ENCODE measurements at places on chromosomes 2 and 18.

- no peak for DNase-seq
Measured at GRCh38 chr2:209095432-209095831, 328.4 kb upstream of the MAP2 start.

- DNase-seq, result no peak
Measured at GRCh38 chr2:46340740-46341420, 43.7 kb downstream of the EPAS1 start.

- DNase-seq, result no peak
Measured at GRCh38 chr2:39622860-39623259, 42.9 kb upstream of the TMEM178A start.

GRCh38 chr2:182186132-182186735 is 200.6 kb downstream of the PPP1R1C start:
- DNase-seq, result peak; percentile 44

DNA sequence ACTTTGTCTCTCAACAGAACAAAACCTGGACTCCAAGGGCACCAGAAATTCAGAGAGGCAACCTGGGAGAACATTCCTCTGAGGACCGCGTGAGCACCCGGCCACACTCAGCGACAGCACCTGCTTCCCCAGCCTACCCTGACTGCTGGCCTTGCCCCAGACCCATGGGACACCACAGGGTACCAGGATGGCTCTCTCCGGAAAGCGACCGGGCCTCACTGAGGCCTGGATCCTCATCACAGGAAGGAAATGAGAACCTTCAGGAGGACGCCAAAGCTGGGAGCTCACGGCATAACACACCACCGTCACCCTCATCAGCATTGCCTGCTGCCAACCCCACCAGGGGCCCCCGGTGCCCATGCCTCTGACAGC is 38.9 kb downstream of the HS6ST1 start:
- DNase-seq, result no peak

DNA sequence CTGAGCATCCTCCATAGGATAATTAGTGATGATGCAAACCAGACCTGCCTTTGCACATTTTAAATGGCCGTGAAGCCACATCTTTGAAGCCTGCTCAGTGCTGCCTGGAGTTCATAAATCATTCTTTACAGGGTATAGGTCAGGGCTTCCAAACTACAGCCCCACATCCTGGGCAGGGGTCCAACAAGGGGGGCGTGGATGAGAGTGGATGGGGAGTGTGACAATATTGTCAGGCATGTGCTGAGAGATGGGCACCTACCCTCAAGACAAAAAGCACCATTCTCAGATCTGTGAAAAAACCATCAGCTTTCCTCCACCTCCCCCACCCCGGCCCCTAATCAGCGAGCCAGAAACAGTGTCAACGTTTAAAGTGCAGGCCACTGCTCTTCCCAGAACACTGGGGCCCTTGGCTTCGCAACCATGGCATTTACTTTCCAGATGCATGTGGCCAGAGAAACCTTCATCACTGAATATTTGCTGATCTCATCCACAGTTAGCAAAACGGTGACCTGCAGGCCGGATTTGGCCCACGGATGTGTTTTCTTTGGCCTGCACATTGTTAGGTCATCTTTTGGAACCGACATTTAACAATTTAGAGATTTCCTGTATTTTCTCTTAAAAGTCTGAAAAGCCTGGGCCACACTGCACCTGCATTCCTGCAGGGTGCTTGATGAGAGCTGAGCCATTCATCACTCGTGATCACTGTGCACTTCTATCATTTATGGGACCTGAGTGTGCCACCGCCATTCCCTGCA is 130.7 kb downstream of the ANKRD44 start:
- no peak for DNase-seq

DNA sequence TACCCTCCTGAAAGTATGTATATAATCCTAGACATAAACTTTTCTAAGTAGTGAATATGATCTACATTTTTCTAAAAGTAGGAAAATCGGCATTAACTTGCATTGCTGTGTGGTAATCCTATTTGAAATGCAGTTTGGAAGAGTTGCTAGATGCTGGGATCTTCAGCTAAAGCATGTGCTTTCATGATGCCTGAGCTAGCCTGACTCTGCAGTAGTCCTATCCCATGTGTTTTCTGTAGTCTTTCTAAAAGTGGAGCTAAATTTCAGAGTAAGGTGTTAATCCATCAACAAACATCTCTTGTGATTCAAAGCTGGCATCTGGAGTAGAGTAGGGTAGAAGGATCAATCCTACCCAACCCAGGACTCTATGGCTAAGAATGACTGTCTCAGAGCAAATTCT is 229.4 kb downstream of the THSD7B start:
- no peak for DNase-seq

- no peak for DNase-seq
Measured at GRCh38 chr18:38460657-38461056, 895.1 kb upstream of the CELF4 start.

- no peak for DNase-seq
Measured at GRCh38 chr2:232103140-232103737, 141.7 kb downstream of the DIS3L2 start.

DNA sequence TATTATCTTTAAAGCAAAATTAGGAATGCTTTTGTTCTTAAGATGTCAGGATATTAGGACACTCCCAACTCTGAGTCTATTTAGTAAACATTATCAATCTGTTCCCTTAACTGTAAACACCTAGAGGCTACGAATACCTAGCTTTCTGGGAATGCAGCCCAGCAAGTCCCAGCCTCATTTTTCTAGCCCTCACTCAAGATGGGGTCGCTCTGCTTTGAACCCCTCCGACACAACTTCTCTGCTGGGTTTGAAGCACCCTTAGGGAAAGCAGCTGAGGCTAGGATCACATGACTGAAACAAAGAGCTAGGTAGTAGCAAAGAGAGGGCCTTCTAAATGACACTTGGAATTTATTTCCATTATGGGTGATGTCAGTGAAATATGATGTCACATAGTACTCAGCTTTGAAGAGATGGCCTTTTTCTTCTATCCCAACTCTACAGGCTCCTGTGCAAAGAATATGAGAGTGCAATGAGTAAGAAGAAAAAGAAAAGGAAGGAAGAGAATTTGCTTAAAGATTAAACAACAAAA is 114.7 kb downstream of the CSRNP3 start:
- no peak for DNase-seq

DNA sequence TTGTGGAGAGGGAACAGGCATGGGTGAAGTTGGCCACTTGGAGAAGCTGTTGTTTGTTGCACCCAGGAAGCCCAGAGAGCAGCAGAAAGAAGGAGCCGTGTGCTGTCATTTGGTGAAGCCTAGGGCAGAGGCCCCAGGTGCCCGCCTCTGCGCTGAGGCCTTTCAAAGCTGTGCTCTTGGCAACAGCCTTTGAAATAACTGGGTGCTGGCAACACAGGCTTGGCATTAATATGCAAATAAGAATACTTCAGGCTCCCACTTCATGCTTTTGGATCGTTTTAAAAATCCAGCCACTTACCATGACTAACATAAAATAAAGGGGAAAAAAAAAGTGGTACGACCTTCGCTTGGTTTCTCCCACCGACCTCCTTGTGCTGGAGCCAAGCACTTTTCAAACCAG is 41.1 kb downstream of the DHRS9 start:
- no peak for DNase-seq

DNA sequence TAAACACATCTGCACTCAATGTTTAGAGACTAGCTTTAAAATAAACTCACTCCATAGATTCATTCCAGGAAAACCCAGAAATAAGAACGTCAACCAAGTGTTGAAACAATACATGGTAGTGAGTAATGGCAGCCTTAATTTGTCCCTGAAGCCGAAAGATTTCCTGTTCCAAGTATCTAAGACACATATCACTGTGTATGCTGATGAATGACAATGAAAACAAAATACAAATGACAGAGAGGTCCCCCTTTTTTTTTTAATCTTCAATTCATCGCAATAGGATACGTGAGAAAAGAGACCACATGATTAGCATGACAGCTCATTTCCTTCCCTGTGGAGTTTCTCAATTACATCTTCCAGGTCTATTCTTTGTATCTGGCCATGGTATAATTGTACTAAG is 160.5 kb upstream of the STK17B start:
- DNase-seq, result no peak

GRCh38 chr2:217875138-217875537 is 127.7 kb downstream of the TNS1 start:
- DNase-seq, result no peak

DNA sequence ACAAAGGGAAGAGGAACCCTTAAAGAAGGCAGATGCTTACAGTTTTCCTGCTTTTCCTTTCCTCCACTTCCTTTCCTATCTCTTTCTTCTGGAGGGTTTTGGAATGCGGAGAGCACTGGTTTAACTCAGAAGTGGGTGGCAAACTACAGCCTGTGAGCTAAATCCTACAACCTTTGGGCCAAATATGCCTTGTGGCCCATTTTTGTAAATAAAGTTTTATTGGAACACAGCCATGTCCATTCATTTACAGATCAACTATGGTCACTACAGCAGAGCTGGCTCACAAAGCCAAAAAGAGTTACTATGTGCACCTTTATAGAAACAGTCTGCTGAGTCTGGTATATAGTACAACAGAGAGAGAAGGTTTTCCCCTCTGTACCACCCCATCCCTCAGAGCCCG is 69.1 kb downstream of the CCDC93 start:
- no peak for DNase-seq

GRCh38 chr2:239917125-239917956 is 107.8 kb downstream of the NDUFA10 start:
- no peak for DNase-seq

DNA sequence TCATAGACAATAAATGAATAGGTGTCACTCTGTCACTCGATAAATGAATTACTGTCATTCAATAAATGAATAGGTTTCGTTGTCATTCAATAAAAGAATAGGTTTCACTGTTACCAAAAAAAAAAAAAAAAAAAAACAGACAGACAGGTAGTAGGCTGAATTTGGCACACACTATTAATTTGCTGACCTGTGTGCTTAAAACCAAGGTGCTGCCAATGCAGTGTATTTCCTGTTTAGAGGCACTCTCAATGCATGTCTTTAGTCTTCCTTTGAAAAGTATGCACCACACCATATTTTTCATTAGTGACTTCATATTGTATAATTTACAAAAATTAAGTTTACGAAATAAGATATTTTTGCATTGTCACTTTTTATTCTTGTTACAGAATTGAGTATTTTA is 16.2 kb downstream of the ANKRD62 start:
- DNase-seq, result no peak

GRCh38 chr18:78908462-78909260 is 71.0 kb upstream of the SALL3 start:
- DNase-seq, result no peak

DNA sequence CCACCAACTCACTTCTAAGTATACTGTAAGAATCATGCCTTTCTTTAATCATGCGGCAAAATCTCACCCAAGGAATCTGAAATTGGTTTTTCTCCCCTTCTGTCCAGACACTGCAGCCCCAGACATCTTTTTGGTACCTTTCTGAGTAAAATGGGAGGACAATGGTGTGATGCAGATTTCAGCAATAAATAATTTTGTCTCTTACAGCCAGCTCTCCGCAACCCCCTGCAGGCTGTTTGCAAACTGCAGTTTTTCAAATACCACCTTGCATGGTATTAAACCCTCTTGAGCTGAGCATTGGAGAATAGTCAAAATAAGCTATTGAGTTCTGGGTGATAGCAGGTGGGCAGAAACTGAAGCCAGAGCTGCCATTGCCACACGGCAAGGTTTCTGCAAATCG is 32.2 kb downstream of the GPR39 start:
- DNase-seq, result no peak

- DNase-seq, result no peak
Measured at GRCh38 chr18:427005-427404, 73.5 kb downstream of the COLEC12 start.

DNA sequence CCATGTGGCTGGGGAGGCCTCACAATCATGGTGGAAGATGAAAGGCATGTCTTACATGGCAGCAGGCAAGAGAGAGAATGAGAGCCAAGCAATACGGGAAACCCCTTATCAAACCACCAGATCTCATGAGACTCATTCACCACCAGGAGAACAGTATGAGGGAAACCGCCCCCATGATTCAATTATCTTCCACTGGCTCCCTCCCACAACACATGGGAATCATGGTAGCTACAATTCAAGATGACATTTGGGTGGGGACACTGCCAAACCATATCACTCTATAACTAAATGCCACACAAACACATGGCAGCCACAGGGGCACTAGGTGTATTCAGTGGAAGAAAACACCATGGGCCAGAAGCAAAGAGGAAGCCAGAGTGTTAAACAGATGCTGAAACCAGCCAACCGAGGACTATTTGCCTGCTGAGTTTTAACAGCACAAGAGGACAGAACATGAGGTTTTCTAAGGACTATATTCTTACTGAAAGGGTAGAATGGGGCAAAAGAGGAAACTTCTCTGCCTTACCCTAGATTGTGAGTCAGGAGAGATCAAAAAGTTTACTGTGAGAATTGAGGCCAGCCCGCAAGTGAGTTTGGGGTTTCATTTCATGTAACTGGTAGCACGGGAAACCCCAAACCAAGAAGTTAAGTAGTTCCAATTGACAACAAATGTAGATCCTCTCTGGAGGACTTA is 49.2 kb downstream of the SIGLEC15 start:
- DNase-seq, result no peak

GRCh38 chr2:134198006-134198634 is 55.8 kb upstream of the MGAT5 start:
- DNase-seq, result no peak

DNA sequence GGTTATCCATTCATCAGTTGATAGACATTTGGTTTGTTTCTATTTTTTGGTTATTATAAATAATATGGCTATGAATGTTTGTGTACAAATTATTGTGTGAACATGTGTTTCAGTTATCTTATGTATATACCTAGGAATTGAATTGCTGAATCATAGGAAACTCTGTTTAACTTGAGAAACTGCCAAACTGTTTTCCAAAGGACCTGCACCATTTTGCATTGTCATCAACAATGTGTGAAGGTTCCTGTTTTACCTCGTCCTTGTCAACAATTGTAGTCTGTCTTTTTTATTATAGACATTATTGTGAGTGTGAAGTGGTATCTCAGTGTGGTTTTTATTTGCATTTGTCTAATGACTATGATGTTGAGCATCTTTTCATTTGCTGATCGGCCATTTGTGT is 17.1 kb downstream of the PDK1 start:
- DNase-seq, result no peak

GRCh38 chr2:46210063-46210462 is 87.1 kb upstream of the EPAS1 start:
- no peak for DNase-seq

GRCh38 chr2:55604027-55604565 is 13.3 kb downstream of the PPP4R3B start:
- DNase-seq, result no peak

DNA sequence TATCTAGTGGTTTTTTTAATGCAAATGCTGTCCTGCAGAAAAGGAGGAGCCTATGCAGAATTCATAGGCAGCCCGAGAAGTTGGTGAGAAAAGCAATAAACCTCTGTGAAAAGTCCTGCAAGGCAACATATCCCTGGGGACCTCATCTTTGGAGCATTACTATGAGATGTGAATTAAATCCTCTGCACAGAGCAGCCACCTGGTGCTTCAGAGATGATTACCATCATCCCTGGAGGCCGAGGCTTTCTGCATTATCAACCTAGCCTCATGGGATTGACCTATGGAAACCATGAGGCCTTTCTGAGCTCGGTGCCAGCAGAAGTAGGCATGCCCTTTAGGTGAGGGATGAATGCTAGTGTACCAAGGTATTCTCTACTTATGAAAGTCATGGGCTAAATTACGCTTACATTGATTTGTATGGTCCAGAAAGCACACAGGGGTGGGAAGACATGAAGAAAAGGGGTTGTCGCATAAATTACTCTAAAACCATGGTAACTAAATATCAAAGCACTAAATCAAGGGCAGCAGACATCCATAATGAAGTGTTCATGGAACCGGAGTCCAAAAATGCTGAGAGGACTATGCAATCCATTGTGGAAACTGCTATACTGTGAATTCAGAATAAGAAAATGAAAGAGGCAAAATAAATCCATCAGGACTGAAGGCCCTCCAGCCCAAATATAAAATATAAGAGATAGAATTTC is 623.5 kb upstream of the DDX18 start:
- DNase-seq, result no peak
